ENCODE measurements at places on chromosomes 1 and 21.

GRCh38 chr1:66729119-66729518, 23.1 kb upstream of the DYNLT5 start:
- no peak for DNase-seq

- no peak for DNase-seq
These were observed 34.6 kb downstream of the TMEM63A start for GRCh38 chr1:225847610-225848009.

GRCh38 chr1:167629681-167630567, at the start of gene RCSD1:
TSS of gene RCSD1 (plus strand) at chr1:167630232. CDS start at chr1:167630424, 192 bp downstream.
- DNase-seq = no peak

DNA sequence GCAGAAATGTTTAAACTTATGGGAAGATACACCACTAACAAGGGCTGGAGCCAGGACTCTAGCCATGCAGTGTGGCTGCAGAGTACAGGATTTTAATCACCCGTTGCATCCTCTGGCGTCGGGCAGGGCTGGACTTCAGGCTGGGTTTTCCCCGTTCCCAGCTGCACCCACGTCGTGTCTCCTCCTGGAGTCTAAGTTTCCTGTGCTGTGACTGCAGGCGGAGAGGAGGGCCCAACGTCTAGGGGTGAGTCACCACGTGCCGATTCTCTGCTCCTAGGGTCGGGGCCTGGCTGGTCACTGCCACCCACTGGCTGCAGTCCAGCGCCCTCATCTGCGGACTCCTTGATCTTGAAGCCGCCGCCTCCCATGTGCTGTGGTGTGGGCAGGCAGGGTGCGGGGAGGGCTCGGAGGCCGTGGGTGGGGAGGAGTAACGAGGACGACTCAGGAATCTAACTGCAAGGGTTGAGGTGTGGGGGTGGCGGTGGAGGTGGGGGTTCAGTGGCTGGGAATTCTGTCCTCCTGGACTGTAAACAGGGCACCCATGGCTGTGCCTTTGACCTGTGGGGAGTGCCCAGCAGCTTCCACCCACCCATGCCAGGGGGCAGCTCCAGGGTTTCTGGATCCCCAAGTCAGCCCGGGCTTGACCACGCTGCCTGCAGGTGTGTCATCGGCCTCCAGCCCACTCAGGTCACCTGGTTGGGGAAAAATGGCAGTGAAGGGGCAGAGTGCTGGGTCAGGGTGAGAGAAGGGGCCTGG, 77.8 kb downstream of the ALPL start:
- peak; percentile 58 for DNase-seq

- no peak for DNase-seq
These were observed 705 bp downstream of the KHDRBS1 start for GRCh38 chr1:32014199-32014947.

DNA sequence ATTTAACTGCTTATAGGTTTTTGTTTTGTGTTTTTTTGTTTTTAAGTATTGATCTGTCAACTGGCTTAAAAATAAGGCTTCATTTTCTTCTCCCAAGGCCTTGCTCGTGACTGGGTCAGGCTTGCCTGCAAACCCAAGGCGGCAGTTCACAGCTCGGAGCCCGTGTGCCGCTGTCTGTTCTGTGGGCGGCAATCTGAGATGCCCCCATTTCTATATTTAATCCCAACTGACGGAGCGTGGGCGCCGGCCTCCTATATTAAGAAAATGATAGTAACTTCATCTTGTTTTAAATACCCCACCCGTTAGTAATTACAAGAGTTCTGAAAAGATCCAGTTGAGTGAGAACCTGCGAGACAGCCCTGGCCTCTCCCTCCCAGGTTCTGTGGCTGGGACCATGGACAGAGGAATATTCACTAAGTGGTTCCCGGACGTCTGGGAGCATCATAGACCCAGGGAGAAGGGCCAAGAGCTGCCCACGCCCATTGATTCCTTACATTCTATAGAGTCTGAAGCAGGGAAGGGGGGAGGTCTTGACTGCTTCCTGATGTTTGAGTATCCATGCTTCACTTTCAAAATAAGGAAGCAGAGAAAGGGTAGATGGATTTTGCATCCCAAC, 42.6 kb upstream of the GPR153 start:
- no peak for DNase-seq

- no peak for DNase-seq
These were observed 8.8 kb downstream of the SMCP start for GRCh38 chr1:152886758-152887409.

- peak; percentile 91 for DNase-seq
These were observed 603.5 kb upstream of the ADAMTS5 start for GRCh38 chr21:27570306-27570868.

DNA sequence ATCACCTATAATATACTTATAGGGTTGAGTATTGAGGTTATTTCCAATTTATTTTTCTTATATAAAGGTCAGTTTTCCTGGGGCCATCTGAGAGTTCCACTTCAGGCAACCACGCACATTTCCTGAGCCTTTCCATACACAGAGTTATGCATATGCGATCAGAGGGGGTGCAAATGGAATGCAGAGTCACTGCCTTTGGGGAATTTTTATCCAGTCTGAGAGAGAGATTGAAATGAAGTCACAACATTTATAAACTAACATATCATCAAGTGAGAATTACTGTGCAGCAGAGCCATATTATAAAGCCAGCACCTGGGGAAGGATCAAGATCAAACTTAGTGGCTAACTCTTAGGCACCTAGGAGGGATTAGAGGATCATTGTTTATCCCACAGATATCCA, 299.9 kb upstream of the PLXNA2 start:
- no peak for DNase-seq

DNA sequence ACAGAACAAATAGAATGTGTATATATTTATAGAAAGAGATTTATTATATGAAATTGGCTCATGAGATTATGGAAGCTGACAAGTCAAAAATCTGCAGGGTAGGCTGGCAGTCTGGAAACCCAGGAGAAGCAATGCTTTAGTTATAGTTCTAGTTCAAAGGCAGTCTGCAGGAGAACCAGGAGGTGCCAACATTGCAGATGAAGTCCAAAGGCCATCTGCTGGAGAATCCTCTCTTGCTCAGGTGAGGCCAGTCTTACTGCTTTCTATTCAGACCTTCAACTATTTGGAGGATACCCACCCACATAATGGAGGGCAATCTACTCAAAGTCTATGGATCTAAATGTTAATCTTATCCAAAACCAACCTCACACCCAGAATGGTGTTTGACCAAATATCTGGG, 75.9 kb upstream of the MRPS6 start:
- DNase-seq = no peak

GRCh38 chr1:164842870-164843269, 283.9 kb downstream of the PBX1 start:
- no peak for DNase-seq

DNA sequence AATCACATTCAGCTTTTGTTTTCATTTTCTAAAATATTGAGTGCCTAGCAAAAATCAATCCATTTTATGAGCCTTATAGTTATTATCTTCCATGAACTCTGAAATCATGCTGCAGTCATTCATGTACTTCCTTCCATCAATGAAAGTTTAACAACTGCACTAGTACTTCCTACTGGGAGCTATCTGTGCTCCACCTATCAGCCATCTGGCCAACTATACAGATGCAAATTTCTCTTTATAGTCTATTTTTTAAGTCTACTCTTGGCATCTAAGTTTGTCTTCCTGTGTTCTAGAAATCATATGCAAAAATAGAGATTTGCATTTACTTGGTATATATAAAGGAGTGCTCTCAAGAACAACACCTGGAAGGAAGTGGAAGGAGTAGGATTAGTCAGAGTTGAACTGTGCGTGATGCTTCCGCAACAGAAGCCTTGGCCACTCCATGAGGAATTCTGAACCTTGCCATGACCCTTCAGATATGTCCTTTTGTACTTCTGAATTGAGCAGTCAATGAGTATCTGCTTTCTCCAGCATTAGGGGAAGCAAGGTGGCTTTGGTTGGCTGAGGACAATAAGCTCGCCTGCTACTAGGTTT, 403.2 kb upstream of the ADAMTS5 start:
- no peak for DNase-seq

DNA sequence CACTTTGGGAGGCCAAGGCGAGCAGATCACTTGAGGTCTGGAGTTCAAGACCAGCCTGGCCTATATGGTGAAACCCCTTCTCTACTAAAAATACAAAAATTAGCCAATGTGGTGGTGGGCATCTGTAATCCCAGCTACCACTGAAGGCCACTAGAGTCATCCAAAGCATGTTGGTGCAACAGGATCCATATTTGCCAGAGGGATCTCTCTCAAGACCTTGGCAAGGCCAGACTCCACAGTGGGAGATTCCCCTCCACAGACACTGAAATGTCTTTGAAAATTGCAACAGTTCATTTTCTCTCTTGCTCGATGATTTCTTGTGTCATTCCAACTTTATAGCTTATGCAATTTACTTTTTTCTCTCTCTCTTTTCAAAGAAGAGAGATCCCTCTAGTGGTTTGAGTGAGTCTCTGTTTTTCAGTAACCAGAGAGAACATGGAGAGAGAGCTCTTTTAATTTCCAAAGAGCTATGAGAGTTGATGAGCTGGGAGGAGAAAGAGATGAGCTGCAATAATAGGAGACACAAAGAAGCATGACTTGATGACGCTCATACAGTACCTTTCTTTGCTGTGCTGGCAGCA, 176.8 kb upstream of the USP25 start:
- peak; percentile 7 for DNase-seq

GRCh38 chr1:217139513-217139912, 416.3 kb upstream of the ESRRG start:
- DNase-seq = no peak

DNA sequence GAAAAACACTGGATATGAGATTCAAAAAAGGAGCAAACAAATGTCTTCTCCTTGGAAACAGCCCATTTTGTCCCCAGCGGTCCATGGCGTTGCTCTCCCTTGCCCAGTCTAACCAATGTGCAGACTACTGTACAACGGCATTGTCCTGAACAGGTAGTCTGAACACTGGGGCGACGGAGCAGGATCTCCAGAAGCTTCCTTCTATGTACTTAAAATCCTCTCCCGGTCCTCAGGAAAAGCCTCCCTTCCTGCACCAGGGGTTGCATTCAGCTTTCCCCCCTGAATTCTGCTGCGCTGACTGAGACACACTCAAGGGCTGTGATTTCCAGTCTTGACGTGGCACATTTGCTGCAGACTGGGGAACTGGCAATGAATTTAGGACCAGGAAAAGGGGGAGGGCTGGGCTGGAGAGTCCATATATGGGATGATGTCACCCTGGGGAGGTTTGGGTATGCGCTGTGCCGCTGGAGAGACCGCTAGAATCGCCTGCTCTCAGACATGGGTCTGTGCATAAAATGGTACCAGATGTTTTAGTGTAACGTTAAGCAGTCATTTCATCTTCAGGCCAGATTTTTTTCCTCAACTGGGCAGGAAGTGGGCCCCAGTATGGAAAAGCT, 275.9 kb upstream of the C1orf105 start:
- DNase-seq = peak; percentile 98
